ENCODE measurements at places on chromosomes 7 and 10.

DNA sequence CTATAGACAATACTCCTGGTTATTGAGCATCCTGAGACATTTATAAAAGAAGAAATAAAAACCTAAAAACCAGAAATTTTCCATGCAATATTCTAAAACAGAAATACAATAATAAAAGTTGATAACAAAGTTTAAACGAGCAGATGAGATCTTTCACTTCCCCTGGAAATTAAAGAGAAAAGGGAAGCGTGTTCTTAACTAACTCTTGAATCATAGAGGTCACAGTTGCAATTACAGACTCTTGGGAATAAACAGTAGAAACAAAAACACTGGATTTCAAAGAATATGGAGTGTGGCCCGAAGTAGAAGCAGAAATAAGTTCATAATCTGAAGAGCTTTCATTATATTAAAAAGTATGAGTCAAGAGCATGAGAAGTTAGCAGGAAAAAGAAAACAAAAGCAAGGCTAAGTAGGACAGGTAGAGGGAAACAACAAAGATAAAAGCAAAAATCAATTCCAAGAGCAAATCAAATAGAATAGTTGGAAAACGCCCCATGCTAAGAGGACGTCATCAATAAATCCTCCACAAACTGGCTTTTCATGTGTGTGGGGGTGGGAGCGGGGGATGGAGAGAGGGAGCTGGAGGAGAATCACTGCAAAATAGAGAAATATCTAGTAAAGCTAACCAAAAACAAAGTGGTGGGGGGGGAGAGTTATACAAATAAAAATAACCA, 55.2 kb upstream of the C10orf71 start:
- no peak for DNase-seq

- no peak for DNase-seq
Observed at GRCh38 chr10:65708057-65708456, 1217.8 kb upstream of the LRRTM3 start.

GRCh38 chr10:6565588-6565987, 14.5 kb downstream of the PRKCQ start:
- no peak for DNase-seq

- no peak for DNase-seq
Observed at GRCh38 chr7:46485481-46486065, 564.5 kb upstream of the IGFBP3 start.

DNA sequence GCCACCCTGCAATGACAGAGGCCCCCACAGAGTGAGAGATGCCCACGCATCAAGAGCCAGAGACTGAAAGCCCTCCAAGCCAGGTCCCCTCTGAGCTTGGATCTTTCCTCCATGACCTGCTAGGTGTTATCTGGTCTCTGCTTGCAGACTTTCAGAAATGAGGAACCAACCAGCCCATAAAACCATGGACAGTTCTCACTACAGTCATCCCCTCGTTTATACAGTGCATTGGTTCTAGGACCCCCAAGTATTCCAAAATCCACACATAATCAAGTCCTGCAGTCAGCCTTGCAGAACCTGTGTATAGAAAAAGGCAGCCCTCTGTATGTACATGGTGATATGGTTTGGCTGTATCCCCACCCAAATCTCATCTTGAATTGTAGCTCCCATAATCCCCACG, 23.1 kb downstream of the NPFFR1 start:
- DNase-seq, result peak; percentile 35

DNA sequence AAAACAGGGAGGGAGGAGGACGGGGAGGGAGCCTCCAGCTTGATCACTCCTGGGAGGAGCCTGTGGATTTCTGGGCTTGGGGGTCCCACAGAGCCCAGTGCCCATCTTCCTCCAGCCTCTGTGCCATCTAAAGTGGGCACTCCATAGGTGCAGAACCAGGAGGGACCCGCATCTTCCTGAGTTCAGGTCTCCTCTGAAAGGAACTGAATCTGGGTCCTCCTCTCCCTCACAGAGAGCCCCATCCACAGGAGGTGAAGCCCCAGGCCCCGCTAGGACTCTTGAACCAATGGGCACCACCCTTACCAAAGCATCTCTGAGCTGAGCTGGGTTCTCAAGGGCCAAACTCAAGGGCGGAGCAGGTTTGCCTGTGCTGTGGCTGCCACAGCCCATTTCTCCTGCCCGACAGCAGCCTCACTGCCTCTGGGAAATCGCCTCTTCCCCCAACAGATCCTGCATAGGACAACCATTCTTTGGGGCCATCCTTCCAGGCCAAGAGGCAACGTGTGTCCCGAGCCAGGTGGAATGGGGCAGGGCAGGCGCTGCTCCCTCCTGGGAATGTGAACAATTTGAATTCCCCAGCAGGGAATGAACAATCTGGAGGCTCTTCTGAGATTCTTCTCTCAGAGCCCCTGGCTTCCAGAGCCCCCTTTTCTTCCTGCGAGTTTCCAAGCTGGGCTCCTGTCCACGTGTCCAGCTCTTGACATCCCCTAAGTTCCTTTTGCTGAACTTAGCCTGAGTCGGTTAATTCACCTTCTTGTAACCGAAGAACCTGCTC, 411.0 kb upstream of the FOXK1 start:
- no peak for DNase-seq

- DNase-seq, result peak; percentile 78
Observed at GRCh38 chr10:28681291-28681763, 4.0 kb downstream of the BAMBI start.

DNA sequence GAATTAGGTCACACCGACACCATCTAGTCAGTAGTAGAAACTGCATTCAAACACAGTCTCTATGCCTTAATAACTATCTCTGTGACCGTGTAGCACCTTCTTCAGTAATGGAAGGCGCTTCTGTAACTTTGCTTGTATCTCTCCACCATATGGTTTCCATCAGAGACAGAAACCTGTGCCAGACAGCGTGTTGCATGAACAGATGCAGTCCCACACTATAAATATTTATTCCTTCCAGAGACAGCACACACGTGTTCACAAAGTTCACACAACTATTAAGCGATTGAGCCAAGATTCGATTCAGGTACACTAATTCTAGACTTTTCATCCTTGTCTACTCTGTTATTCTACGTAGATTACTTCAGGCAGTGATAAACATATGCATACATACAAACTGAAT, 873.9 kb upstream of the MBL2 start:
- DNase-seq, result no peak

GRCh38 chr7:7349156-7349555, 166.8 kb downstream of the C1GALT1 start:
- DNase-seq, result no peak

DNA sequence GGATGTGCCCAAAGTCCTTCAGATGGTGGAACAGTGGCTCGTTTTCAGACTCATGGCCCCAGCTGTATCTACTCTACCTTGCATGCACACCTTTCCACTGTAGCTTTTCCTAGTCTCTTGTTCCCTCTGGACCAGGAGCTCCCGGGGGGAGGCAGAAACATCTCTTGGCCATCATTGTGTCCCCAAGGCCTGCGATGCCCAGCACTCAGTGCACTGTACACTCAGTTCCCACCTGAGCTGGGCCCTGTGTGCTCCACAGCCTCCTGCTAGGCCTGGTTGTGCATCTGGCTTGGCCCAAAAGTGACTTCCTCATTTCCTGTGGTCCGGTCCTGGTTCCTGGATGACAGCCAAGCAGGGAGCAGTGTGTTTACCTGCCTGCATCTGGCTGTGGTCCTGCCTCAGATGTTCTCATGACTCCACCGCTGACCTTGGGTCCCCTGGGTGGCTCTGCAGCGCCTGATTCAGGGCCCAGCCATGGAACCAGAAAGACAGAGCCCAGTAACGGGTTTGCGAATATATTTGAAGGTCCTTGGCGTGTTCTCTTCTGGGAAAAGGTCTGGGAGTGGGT, 9.9 kb upstream of the DOCK1 start:
- no peak for DNase-seq

DNA sequence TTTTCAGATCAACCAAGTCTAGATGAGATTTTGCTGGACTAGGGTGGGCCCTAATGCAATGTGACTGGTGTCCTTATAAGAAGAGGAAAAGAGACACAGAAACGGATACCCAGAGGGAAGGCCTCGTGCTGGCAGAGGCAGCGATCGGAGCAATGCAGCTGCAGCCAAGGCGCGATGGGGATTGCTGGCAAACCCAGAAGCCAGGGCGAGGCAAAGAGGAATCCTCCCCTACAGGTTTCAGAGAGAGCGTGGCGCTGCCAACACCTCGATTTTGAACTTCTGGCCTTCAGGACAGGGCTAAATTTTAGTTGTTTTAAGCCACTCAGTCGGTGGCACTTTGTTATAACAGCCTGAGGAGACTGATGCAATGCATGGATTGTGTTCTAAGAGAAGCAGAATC, 157.1 kb upstream of the RHEB start:
- no peak for DNase-seq

DNA sequence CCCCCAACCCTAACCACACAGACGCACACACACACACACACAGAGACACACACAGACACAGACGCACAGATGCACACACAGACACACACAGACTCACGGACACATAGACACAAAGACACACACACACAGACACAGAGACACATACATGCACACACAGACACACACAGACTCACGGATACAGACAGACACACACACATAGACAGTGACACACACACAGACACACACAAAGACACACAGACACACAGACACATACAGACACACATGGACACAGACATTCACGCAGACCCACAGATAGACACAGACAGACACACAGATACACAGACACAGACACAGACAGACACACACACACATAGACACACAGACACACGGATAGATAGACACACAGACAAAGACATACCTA, 2.1 kb downstream of the CALML5 start:
- peak; percentile 28 for DNase-seq

GRCh38 chr7:116518961-116519360, 5.9 kb upstream of the CAV1 start:
- DNase-seq, result no peak

- no peak for DNase-seq
Observed at GRCh38 chr10:77482072-77482471, 155.5 kb downstream of the KCNMA1 start.
